ENCODE measurements at places on chromosomes 13 and 19.

GRCh38 chr19:15251010-15251748 is 18.9 kb upstream of the EPHX3 start:
- DNase-seq = no peak

DNA sequence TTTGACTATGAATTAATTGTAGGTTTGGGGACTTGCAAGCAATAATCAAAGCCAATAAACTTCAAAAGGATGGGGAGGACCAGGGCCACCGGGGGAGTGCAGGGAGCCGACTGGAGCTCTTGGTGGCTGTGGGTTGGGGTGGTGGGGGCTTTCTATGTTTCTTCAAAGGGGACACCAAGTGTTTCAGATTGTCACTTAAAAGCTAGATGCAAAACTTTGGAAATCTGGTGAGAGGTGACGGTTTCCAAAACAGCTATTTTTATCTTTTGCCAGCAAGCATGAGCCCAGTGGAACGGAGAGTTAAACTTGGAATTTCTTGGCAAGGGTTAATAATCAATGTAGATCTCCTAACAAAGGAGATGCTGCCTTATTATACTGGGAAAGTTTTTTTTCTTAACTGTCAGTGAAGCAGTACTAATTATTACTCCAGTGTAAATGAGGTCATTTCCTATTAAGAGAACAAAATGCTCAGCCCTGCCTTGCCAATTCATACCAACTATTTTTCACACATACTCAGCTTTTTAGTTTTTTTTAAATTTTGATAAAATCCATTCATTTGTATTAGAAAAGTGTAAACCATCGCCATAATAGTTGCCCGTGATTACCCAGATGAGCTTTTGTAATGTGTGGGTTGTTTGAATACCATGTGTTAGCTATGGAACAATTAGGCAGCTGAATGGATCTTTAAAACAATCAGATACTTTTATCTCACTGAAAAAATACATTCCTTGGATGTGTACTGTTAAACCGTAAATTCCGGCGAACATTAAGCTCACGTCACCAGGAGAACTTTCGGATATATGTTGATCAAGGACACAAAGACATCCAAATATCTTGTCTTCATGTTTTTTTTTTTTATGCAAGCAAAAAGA is 95.9 kb upstream of the ZNF536 start:
- peak; percentile 19 for DNase-seq

DNA sequence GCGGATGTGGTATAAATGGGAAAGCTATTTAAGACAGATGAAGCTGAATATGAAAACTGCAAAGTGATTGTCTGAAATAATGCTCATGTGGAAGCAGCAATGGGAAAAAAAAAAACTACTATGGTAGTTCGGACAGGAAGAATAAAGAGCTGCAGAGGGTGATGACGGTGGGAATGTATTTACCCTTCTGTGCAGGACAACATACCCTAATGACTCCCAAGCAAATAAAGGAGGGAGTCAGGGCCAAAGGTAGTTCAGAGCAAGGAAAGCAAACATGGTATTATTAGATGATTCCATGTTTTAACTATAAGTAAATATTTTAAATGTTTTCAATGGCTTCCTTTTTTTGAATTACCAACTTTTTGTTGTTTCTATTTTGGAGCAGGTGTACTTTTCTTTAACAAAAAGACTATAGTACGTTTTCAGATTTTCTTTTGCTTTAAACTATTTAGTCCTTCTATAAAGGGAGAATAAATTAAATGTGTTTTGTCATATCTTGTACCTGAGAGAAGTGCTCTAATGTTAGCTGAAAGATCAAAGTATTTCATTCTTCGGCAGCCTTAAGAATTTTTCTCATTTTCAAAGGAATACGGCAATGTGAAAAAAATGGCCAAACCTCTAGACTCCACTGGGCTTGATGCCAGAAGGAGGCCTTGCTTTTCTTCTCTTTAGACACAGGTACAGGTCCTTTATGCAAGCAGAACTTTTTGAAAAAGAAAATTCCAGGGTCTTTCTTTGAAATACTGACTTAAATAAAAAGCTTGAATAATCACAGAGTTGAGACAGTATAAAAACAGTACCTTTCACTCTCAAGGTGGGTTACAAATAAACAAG is 67.8 kb upstream of the ZDHHC20 start:
- DNase-seq = no peak

GRCh38 chr19:5929625-5930024 is 15.6 kb downstream of the CAPS start:
- no peak for DNase-seq

DNA sequence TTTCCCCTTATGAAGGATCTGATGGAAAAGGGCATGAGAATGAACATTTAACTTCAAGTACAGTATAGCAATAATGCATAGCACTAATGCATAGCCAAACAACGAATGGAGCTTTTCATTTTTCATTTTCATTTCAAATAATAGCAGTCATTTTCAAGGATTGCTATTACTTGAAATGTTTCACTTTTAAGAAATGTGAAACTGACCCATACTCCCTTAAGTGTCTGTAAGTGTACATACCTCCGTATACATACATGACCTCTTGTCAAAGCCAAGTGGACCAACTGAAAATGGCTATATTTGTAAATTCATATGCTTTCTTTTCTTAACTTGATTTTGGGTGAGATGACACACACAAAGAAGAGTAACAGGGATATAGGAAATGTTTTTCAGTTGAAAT is 3.8 kb downstream of the RAP2A start:
- DNase-seq = no peak

DNA sequence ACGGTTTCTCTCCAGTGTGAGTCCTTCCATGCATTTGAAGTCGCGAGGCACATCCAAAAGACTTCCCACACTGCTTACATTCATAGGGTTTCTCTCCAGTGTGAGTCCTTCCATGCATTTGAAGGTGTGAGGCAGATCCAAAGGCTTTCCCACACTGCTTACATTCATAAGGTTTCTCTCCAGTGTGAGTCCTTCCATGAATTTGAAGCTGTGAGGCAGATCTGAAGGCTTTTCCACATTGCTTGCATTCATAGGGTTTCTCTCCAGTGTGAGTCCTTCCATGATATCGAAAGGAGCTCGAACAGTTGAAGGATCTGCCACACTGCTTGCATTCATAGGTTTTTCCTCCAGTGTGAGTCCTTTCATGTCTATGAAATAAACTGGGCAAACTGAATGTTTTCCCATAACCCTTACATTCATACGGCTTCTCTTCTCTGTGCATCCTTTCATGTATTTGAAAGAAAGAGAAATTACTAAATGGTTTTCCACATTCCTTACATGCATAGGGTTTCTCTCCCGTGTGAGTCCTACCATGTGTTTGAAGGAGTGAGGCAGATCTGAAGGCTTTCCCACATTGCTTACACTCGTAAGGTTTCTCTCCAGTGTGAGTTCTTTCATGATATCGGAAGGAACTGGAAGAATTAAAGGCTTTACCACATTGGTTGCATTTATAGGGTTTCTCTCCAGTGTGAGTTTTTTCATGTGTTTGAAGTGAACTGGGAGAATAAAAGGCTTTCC is 20.3 kb downstream of the ZNF433 start:
- DNase-seq = no peak

DNA sequence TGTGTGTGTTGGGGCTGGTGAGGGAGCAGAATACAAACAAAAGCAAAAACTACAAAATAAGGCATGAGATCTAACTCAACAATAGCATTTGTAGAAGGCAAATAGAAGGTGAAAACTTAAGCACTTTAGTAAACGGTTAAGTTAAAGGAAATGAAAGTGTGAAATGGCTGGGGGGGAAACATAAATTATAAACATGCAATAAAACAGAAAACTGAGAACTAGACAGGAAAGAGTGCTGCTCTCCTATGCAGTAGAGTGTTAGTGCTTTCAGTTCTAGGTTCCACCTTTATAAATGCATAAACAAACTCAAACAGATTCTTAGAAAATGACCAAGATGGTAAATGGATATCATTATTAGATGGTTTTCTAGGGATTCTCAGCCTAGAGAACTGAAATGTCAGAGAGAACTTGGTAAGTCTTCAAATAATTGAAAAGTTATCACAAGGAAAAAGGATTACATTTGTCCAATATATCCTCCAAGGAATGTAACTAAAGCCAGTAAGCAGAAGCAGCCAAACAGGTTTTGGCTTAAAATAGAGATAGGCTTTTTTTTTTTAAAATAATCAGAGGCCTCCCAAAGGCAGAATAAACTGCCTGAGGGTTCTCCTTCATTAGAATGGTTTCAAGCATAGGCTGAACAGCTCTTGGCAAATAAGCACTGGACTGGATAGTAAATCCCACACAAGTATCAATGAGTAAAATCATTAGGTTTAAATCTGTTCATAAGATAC is 23.3 kb downstream of the RBM26 start:
- DNase-seq = no peak

GRCh38 chr19:49120325-49120683 is 960 bp downstream of the PPFIA3 start:
- no peak for DNase-seq

- DNase-seq = no peak
Measured at GRCh38 chr19:58581227-58582141, 8.3 kb upstream of the MZF1 start.

DNA sequence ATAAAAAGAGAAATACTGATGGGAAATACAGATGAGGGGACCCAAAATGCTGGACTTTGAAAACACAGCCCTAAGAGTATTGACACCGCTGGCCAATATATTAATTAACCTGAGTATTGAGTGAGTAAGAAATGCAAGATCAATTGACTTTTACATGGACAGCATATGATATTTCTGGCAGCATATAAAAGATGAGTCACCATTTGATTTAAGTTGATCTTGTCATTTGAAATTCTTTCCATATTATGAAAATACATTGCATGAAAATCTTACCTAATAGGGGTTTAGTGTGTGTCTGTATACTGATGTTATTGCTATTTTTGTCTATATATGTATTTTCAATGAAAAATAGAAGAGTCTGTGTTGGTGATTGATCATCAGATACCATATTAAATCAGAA is 619.6 kb downstream of the KCTD12 start:
- DNase-seq = no peak

- no peak for DNase-seq
Measured at GRCh38 chr19:14606627-14607026, 23.7 kb downstream of the CLEC17A start.

- DNase-seq = no peak
Measured at GRCh38 chr19:54299515-54299914, 13.5 kb downstream of the LILRA5 start.

DNA sequence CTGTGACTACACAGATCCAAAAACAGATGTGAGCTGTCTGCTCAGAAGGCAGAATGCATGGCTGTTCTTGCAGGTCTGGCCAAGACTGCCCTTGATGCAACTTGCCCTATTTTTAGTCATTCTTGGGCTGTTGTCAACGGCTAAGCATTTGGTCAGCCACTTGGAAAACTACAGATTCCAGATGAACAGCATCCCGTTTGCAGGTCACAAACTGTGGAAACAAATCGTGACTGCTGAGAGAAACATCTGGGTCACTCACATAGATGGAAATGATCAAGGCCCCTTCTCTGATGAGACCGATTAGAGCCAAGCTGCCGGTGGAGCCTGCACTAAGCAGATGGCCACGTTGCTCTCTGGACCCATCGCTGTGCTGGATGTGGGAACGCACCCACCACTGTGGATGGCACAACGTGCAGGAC is 15.4 kb upstream of the METTL21C start:
- DNase-seq = no peak

GRCh38 chr13:26837102-26837501 is 76.5 kb upstream of the GPR12 start:
- DNase-seq = no peak

Measured in NCI-H2171 treated with DMSO at 0.1 percent for 48 hours (cell line).